ENCODE measurements at places on chromosomes 4 and X.

GRCh38 chrX:17403972-17404371 is 29.0 kb downstream of the NHS start:
- DNase-seq = no peak

DNA sequence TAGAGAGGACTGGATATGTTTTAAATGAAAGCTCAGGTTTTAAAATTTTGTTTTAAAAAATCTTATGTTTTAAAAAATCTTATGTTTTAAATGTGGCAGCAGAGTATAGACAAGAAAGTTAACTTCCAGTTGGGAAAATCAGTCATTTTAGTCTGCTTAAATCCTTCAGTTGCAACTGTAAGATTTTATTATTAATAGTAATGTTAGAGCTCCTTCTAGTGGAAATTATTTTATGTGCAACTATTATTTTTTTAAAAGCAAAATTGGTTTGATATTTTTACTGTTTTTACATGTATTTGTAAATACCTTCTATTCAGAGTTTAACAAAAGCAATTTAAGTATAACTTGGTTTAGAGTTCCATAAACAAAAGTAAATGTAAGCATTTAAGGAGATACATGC is 8.5 kb upstream of the NUDT6 start:
- no peak for DNase-seq

DNA sequence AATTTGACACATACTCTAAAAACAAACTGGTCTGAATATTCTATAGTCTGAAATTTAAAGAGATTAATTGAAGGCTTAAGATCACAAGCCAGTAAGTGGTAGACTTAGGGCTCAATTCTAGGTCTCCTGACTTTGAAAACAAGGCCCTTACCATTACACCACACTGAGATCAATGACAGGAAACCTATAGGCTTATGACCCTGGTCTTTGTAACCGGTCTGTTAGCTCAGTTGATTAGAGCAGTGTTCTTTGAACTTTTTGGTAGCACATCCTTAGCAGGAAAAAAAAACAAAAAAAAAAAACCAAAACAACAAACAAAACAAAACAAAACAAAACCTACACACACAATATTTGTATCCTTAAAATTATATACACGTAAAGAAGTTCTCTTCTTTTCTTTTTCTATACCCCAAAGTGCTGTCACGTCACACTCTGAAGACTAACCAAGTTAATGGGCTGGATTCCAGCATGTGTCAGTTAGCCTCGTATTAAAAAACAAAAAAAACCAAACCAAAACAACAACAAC is 55.4 kb downstream of the RPS6KA3 start:
- no peak for DNase-seq

- DNase-seq = no peak
Measured at GRCh38 chrX:84479086-84479485, 23.2 kb downstream of the HDX start.
